Skin of body (tissue), 3 donors: ENCODE measurements at places on chromosomes 16 and 17. TPM values are rescaled to one million over a fixed set of nuclear protein-coding genes. Genes with fewer than 3 reads are reported as not detected.

The TUBB3 gene
- 7.6 TPM for total RNA-seq

The MPO gene
- 51.1 TPM for total RNA-seq

The KRTAP2-2 gene
- total RNA-seq, result 6.5 TPM

The PRDM7 gene
- not detected for total RNA-seq

The ADGRG3 gene
- total RNA-seq, result 2.5 TPM

The PRAC1 gene
- total RNA-seq, result not detected

The ITGAL gene
- 6.1 TPM for total RNA-seq

The GNAO1 gene
- 1.8 TPM for total RNA-seq

The FTSJ3 gene
- total RNA-seq, result 33.0 TPM

The SPATA33 gene
- total RNA-seq, result 3.4 TPM

The GRB7 gene
- total RNA-seq, result 8.8 TPM

The KRT37 gene
- 0.99 TPM for total RNA-seq

The PYCARD gene
- total RNA-seq, result 38.9 TPM

The CARD14 gene
- 7.3 TPM for total RNA-seq

The FLOT2 gene
- 18.7 TPM for total RNA-seq

The C16orf46 gene
- 0.69 TPM for total RNA-seq

The NTN1 gene
- 15.9 TPM for total RNA-seq

The KRTAP9-9 gene
- 2.6 TPM for total RNA-seq

The UMOD gene
- not detected for total RNA-seq

The KLHL11 gene
- 25.8 TPM for total RNA-seq

The HOXB3 gene
- total RNA-seq, result 8.4 TPM

The ACBD4 gene
- total RNA-seq, result 4.6 TPM

The CXCL16 gene
- 6.5 TPM for total RNA-seq
